ENCODE measurements at places on chromosomes 2 and 18.

DNA sequence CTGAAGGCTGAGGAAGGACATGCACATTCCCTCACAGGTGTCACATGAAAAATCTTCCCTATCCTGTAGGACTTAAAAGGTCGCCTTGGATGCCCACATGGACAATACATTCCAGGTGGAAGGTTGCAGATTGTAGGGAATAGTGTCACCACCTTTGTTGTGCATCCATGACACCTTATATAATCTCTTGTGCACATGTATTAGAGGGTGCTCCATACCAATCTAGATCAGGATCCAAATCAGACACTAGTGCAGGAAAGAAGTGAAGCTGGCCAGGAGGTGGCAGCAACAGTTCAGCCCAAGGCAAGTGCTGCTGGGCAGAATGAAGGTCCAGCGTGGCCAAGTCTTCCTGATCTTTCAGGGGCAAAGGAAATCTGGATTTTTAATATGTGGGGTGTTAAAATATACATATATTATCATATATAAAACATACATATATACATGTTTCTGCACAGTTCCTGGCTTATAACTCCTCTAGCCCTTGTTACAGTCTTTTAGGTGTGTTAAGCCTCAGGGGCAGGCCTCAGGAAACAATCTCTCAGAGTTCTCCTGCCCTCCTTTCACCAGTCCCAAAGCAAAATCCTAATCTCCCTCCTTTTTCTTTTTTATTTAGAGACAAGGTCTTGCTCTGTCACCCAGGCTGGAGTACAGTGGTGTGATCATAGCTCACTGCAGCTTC is 16.6 kb downstream of the NIF3L1 start:
- DNase-seq, result peak; percentile 53

GRCh38 chr2:42040643-42041278 is 7.1 kb upstream of the PKDCC start:
- no peak for DNase-seq

GRCh38 chr2:28356095-28356911 is 36.4 kb upstream of the FOSL2 start:
- peak; percentile 58 for DNase-seq

DNA sequence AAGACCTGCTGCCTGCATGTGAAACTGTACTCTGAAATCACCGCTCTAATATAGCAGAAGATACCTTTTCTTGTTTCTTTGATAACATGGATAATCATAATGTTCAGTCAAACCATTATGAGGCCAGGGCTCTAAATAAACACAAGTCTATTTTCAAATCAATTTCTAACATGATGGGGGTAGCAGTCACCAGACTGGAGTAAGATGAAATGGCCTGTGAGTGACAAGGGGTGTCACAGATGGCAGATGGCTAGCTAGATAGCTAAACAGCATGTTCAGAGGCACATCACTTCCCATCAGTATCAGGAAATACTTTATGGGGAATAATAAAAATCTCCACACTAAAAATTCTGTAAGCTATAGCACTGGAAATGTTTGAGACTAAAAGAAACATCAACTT is 14.0 kb downstream of the MBD2 start:
- DNase-seq, result no peak

DNA sequence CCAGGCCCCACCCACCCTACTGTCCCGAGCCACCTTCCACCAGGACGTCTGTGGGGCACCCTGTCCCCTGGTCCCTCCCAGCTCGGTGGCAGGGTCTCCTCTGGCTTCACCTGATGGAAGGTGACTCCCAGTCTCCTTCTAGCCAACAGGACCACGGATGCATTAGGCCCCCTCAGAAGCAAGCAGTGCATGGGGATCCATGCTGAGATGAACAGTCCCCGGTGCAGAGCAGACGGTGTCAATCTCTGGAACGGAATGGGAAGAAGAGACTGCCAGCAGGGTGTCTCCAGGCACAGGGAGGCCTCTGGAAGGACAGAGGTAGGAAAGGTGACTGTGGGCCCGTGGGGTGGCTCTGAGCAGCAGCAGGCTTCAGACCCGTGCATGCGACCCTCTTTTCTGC is 65.2 kb upstream of the FZD7 start:
- DNase-seq, result no peak
